NCI-H2171 (cell line): ENCODE measurements at places on chromosomes 4 and X.
A peak's percentile ranks its signal among the peaks of the same experiment; 100 is the strongest.

- DNase-seq, result no peak
These were observed 26.7 kb upstream of the RBM47 start for GRCh38 chr4:40656201-40656863.

DNA sequence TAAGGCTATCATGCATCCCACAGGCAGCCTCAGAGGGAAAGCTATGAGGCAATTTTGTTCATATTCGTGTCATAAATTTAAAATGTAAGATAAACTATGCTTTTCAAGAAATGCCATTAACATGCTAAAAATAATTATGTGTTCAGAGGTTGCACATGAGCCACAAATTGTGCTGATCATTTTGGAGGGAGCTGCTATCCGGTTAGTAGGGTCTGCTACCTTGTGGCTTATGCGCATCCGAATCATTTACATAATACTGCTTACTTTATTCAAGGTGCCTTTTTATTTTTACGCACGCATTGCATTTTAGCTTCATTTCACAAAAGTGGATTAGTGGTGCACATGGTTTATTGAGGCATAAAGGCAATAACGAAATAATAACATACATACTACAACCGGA lies 76.4 kb upstream of the WWC2 start:
- DNase-seq, result no peak

DNA sequence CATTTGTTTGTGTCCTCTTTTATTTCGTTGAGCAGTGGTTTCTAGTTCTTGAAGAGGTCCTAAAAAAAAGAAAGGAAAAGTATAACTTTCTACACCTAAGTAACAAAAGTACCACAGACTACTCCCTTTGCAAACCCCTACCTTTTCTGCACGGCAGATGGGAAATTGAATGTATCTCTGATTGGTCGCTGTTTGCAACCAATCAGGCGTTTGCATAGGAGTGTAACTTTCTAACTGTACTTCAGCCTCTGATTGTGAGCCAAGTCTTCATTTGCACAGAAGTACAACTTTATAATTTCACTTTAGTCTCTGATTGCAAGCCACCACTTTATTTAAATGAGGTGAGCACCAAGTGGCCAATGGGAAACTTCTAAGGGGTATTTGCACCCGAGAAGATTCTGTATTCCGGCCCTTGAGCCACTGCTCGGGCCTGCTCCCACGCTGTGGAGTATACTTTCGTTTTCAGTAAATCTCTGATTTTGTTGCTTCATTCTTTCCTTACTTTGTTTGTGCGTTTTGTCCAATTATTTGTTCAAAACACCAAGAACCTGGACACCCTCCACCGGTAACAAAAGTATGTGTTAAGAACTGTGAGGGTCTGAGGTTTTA lies 40.3 kb upstream of the FHL1 start:
- no peak for DNase-seq

- DNase-seq, result no peak
These were observed 98.5 kb downstream of the FRAS1 start for GRCh38 chr4:78155616-78156105.

DNA sequence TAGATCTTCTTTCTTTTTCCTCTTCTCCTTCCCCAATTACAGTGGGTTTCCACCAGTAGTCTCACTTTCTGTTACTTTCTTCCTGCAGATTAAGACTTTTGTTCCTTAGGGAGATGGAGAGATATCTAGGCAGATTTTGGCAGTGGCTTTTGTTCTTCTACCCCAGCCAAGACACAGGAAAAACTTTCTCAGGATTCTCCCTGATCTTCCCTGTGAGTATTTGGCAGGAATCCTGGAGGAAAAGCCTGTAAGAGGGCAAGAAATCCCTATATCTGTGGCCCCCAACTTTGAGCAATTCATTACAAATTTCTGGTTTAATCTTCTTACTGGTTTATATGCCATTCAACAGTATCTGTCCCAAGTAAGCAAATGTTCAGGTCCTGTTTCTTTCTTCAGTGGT lies 21.9 kb downstream of the SLC9A7 start:
- DNase-seq, result no peak

DNA sequence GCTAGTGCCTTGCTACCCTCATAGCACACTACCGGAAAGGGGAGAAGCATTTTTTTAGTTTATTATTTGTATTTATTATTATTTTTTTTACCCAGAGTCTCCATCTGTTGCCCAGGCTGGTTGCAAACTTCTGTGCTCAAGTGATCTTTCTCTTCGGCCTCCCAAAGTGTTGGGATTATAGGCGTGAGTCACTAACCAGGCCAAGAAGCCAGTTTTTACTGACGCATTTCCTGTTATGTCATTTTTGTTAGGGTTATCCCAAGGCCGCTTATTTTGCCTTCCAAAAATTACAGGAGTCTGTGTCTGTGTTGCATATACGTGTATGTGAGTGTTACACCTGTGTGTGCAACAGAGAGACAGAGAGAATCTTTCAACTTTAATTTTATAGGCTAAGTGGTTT lies 404.5 kb downstream of the GBA3 start:
- DNase-seq, result no peak

DNA sequence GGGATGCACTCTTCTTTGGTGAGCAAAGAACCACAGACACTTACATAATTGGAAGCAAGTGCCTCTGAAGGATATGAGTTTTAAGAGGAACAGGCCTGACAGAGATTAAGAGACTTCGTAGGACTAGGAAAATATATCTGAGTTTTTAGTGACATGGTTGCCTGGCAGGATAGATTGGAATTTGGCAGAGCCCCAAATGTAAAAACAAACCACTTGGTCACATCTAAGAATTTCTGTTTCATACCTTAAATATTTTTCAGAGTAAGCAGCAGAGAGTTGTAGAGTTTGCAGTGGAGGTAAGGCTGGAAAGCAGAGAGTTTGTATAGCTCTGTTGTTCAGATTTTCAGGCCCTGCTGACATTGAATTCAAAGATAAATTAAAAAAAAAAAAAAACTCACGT lies 150.1 kb upstream of the MAGEB2 start:
- no peak for DNase-seq

GRCh38 chr4:188620608-188621007 lies 481.4 kb downstream of the TRIML1 start:
- DNase-seq, result no peak

- DNase-seq, result peak; percentile 0
These were observed 168.7 kb downstream of the SCFD2 start for GRCh38 chr4:53196882-53197771.

DNA sequence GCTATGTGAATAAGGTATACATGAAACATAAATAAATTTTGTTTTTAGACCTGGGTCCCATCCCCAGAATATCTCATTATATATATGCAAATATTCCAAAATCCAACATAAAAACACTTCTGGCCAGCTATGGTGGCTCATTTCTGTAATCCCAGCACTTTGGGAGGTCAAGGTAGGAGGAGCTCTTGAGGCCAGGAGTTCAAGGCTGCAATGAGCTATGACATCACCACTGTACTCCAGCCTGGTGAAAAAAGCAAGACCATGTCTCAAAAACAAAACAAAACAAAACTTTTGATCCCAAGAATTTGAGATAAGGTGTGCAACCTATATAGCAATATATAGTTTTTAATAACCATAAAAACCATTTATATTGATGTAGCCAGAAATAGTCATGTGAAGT lies 5.4 kb upstream of the ADGRA3 start:
- no peak for DNase-seq

DNA sequence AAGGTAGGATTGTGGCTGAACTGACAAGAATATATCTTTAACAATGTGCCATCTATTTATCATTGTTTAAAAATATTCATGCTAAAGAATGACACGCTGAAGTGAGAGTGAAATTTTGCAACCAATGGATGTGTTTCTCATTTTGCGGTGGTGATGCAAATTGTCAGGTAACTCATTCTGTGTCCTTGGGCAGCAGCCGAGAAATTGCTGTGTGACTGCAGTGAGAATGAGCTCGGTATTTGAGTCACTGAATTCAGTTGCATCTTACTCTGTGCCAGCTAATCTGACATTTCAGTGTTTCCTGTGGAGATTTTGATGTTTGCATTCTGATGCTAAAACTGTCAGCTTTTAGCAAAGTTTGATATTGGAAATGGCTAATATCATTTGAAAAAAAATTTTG lies 28.1 kb downstream of the MCUB start:
- no peak for DNase-seq

GRCh38 chr4:60938621-60939020 lies 261.5 kb upstream of the ADGRL3 start:
- no peak for DNase-seq

GRCh38 chrX:72478351-72478750 lies 94.3 kb downstream of the HDAC8 start:
- no peak for DNase-seq

DNA sequence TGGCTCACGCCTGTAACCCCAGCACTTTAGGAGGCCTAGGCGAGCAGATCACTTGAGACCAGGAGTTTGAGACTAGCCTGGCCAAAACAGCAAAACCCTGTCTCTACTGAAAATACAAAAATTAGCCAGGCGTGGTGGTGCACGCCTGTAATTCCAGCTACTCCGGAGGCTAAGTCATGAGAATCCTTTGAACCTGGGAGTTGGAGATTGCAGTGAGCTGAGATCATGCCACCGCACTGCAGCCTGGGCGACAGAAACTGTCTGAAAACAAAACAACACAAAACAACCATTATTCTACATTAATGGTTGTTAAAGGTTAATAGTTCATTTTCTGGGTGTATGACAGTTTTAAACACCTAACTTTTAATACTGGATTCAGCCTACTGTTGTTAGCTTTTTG lies 1.6 kb upstream of the SMARCA5 start:
- DNase-seq, result no peak

DNA sequence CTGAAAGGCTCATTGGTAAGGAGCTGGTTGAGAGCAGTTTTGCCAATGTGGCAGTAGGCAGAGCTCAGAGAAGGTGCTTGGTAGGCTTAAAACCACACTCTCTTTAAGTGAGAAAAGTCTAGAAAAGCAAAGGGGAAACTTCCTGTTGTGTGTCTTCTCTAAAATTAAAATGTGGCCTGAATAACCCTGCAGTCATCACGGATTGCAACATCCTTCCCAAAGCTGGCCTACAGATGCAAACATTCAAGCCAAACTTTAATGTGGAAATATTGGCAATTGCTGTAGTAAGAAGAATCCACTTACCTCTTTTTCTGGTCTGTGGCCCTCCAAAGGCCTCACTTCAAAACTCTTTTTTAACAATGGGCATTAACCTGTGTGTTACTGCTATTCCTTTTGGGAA lies 348.5 kb downstream of the OPHN1 start:
- no peak for DNase-seq

GRCh38 chrX:110282922-110283321 lies 35.0 kb downstream of the AMMECR1 start:
- no peak for DNase-seq

GRCh38 chr4:103493450-103494159 lies 226.2 kb downstream of the TACR3 start:
- no peak for DNase-seq

- DNase-seq, result no peak
These were observed 98.9 kb downstream of the LARP1B start for GRCh38 chr4:128159967-128160366.

DNA sequence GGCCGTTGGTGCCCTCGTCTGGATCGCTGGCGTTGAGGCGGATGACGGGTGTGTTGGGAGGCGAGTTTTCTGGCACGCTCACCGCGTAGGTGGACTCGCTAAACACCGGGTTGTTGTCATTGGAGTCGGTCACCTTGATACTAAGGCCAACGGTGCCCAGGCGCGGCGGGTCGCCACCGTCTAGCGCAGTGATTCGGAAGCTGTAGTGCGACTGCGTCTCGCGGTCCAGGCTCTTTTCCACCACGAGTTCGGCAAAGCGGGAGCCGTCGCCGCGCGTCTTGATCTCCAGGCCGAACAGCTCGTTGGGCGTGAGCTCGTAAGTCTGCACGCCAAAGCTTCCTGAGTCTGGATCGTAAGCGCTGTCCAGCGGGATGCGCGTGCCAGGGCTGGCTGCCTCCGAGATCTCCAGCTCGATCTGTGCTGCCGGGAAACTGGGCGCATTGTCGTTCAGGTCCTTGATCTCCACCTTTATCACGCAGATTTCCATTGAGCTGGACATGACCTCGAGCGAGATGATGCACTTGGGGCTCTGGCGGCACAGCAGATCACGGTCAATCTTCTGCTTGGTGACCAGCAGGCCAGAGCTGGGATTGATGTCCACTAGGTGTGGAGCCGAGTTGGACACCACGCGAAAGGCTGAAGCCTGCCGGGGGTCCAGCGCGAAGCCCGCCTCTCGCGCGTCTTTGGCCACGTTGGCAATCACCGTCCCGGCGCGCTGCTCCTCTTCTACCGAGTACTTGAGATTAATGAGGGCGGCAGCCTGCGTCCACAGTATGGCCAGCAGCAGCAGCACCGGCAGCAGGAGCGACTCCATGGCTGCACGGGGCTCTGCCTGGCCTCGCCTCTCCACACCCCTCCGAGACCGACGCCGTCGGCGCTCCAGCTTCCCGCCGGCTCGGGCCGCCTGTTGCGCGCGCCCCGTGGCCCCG lies 2.0 kb downstream of the PCDH19 start:
- no peak for DNase-seq

- DNase-seq, result peak; percentile 30
These were observed at the start of gene PKD2 for GRCh38 chr4:88007304-88008121. PKD2 (plus strand) TSS chr4:88007635; CDS start chr4:88007734, 99 bp downstream.

DNA sequence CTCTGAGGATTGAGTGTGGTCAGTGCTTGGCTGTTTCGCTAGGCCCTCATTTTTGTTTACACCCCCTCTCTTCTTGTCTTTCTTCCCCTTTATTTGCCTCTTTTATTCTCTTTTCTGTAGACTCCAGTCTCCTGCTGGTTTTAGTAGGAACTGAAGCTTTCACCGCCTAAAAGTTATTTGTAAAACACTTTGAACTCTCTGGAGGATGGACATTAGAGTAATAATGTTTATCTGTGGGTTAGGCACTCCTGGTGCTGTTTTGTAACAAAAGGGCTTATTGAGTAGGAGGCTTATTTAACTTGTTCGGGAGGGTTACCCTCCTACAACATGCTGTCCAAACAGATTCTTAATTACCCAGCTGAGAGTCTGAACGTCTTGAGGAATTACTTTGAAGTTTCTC lies 1.6 kb upstream of the ARHGAP10 start:
- no peak for DNase-seq

GRCh38 chr4:25970226-25970675 lies 56.2 kb downstream of the SMIM20 start:
- no peak for DNase-seq

DNA sequence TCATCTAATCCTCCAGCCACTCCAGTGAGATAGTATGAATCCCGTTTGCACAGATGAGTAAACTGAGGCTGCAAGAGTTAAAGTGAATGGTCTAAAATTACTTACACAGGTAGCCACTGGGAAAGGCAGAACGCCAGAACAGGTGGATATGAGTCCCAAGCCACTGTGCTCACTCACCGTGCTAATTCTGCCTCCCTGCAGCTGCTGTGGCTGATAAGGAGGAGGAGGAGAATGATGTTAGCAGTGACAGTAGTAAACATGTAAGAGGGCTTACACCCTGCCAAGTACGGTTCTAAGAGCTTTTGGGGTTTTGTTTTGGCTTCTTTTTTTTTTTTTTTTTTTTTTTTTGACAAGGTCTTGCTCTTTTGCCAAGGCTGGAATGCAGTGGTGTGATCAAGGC lies 90.5 kb upstream of the PRPS2 start:
- DNase-seq, result no peak

GRCh38 chr4:129342819-129343408 lies 247.0 kb downstream of the C4orf33 start:
- DNase-seq, result no peak
